Coronary artery (tissue), 2 donors: ENCODE measurements at places on chromosomes 2 and 18.

- DNase-seq = no peak
These were observed 7.2 kb upstream of the SALL3 start for GRCh38 chr18:78972385-78972918.

DNA sequence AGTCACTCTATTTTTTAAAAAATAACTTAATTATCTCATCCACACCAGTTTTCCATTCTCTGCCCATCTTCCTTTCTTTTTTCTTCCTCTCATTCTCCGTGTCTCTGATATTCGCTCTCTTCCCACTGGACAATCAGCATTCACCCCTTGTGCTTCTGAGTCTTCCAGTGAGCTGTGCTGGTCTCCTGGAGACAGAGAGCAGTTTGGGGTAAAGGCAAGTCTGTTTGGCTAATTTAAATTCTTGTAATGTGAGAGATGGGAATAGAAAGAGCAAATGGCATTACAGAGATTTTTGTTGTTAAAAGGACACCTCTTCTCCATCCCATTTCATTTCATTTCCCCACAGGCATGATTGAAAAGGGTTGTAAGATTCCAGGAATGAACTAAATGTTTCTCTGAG lies 107.5 kb downstream of the DTNA start:
- DNase-seq = no peak

DNA sequence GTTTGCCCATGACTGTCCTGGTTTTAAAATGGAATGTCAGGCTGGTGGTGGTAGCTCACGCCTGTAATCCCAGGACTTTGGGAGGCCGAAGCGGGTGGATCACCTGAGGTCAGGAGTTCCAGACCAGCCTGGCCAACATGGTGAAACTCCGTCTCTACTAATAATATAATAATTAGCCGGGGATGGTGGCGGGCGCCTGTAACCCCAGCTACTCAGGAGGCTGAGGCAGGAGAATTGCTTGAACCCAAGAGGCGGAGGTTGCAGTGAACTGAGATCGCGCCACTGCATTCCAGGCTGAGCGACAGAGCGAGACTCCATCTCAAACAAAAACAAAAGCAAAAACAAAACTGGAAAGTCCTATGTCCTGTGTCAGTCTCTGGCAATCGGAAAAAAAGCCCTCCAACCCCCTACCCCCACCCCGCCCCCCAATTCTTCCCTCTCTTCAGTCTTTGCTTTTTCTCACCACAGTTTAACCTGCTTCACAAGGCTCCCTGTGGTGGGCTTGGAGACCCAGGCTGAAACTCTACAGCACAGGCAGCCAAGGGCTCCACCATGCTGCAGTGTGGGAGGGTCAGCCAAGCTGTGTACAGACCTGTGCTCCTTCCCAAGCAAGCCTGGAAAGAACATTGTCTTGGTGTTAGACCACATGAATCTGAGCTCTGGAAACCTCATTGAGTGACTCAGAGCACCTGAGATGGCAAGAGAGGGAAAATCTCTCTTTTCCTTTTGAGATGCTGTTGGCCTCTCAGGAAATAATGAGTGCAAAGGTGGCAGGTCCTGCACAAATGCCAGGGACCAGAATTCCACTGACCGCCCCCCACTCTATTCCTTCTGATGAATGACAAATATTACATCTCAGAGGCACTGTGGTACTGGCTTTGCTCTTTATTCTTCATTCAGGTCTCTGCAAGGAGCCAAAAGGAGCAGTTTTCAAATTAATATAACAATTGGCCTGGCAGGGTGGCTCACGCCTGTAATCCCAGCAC lies 16.7 kb downstream of the MYCN start:
- no peak for DNase-seq

DNA sequence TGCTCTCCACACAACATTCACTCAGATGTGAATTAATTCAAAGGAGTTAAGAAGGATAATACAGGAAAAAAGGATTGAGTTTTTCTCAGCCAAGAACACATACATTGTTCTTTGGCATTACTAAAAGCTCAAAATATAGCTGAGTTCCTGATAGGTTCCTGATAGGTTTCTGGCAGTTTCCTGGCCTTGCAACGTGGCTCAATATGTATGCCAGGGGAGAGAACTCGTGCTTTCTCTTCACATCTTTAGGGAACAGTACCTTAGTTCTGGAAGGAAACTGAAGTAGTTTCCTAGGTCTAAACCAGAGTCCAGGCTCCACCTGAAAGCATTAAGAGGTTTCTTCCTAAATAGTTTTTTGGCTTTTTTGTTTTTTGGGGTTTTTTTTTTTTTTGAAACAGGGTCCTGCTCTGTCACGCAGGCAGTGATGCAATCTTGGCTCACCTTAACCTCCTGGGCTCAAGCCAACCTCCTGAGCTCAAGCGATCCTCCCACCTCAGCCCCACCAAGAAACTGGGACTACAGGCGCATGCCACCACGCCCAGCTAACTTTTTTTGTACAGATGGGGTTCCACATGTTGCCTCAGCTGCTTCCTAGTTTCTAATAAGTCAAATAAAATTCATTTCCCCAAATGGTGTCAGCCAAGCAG lies 42.8 kb downstream of the ESCO1 start:
- no peak for DNase-seq

DNA sequence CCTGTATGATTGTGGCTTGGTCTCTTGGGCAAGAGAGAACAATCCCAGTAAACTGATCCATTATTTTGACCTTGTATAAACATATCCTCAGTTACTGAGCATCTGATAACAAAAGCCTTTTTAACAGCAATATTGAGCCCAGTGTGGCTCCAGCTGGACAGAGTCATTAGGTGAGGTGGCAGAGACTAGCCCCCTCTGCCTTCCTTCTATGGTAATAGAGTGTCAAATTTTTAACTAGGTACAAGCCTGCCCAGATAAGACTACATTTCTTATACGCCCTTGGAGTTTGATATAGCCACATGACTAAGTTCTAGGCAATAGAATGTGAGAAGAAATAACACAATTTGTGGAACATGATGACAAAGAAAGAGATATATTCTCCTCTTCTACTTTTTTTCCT lies 56.2 kb downstream of the HNMT start:
- no peak for DNase-seq

DNA sequence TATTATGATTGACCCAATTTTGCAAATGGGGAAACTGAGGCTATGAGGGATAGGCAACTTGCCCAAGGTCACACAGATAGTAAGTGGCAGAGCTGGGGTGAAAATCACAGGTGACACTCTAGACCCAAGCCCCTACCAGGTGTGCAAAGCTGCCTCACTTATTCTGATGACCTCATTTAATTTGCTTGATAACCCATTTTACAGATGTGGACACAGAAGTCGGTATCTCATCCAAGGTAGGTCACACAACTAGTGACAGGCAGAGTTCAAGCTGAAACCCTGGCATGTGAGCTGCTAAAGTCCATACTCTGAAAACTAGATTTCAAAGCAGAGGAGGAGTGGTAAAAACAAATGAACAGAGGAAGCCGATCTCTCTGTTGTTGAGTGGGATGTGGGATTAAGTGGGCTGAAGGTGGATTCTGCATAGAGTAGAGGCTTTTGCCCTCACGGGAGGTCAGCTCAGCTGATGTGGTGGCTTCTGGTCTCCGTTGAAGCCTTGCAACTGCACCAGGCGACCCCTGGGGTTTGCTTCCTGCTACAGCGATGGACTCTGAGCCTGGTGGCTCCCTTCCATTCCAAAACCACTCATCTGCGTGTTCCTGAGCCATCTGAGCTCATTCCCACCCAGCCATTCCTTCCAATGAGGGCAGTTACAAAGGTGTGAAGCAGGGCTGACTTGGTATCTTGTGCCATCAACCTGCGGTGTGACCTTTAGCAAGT lies 164.3 kb upstream of the FHL2 start:
- no peak for DNase-seq

- no peak for DNase-seq
These were observed 5.8 kb downstream of the SLC14A2 start for GRCh38 chr18:45621061-45621511.

- DNase-seq = no peak
These were observed 166.7 kb upstream of the DTNA start for GRCh38 chr18:34543356-34543755.

- no peak for DNase-seq
These were observed 1376.3 kb upstream of the CELF4 start for GRCh38 chr18:38941711-38942561.

GRCh38 chr2:120005834-120006521 lies 6.9 kb upstream of the EPB41L5 start:
- DNase-seq = no peak

DNA sequence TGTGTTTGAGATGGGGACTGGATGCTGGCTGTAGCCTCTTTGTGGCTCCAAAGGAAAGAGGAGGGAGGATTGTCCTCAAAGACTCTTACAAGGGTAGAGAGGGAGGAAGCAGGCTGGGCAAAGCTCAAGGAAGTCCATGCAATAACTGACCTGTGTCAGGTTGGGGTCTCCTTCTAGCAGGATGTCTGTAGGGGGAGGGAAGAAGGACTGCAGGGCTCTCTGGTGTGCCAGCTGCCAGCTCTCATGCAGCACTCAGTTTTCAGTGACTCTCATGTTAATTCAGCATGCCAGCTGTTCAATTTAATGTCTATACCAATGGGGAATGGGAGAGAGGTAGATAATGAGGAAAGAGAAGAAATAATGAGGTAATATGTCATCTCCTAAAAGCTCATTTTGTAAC lies 85.3 kb upstream of the RANBP2 start:
- no peak for DNase-seq

GRCh38 chr2:170847716-170848115 lies 31.0 kb downstream of the GAD1 start:
- DNase-seq = no peak

- DNase-seq = no peak
These were observed 293.3 kb upstream of the PARD3B start for GRCh38 chr2:204251998-204252376.

- DNase-seq = no peak
These were observed 31.8 kb downstream of the C1D start for GRCh38 chr2:68031043-68031442.

GRCh38 chr2:203280428-203281064 lies 41.7 kb downstream of the CYP20A1 start:
- no peak for DNase-seq

GRCh38 chr2:9937968-9938367 lies 13.5 kb upstream of the GRHL1 start:
- DNase-seq = no peak

DNA sequence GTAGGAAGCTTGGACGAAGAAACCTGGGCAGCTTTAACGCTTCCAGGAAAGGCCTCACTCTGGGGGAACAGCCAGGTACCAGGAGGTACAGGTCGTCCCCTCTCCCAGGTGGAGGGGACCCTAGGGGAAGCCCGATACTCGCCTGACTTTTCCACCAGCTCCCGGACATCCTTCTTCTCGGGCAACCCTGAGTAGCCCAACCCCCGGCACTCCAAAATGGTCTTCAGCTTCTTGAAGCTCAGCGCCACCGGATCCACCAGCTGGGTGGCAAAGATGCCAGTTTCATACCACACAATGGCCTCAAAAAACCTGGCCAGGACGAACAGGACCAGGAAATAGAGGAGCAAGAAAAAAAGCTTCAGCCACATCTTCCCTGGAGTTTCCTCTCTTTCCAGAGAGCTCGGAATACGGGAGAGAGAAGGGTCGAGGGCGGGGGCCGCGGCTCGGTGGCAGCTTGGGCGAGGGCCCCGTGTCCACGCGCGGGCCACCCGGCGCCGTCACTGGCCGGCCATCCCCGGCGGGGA lies 1.1 kb downstream of the RNF103 start:
- DNase-seq = peak; percentile 78

DNA sequence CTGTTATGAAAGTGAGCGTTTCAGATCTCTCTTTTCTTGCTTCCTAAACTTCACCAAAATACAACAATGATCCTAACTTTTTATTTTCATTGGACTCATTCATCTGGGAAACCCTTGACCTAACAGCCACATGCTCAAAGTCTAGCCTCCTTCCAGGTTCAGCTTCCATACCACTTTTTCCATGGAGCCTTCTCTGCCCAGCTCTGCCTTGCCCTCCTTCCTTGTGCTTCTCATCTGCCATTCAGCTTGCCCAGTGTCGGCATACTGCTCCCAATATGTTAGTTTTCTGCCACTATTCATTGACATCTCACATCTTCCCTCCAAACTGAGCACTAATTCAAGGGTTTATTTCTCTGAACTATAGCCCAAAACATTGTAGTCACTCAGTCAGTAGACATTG lies 214.7 kb downstream of the RAD51AP2 start:
- DNase-seq = no peak

- DNase-seq = no peak
These were observed at the start of gene ITGB6 for GRCh38 chr2:160199683-160200389. TSS of gene ITGB6 (minus strand) at chr2:160200272. CDS start at chr2:160200063, 209 bp downstream.

- no peak for DNase-seq
These were observed 25.4 kb downstream of the POLE4 start for GRCh38 chr2:74983631-74984392.

DNA sequence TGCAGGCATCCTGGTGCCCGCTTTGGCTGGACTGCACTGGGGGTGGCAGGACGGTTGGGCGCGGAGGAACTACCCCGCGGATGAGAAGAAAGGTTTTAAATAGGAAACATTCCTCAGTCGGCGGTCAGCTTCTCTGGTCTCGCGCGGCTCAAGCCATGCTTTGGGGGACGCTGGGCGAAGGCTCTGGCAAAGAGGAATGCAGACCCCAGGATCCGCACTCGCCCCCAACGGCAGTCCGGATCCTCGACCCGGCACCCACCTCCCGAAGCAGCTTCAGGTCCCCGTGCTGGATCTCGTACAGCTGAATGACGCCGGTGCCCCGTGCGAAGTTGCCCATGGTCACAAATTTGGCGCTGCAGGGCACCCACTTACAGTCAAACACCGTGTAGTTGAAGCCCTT lies 686 bp upstream of the PNO1 start:
- DNase-seq = no peak

DNA sequence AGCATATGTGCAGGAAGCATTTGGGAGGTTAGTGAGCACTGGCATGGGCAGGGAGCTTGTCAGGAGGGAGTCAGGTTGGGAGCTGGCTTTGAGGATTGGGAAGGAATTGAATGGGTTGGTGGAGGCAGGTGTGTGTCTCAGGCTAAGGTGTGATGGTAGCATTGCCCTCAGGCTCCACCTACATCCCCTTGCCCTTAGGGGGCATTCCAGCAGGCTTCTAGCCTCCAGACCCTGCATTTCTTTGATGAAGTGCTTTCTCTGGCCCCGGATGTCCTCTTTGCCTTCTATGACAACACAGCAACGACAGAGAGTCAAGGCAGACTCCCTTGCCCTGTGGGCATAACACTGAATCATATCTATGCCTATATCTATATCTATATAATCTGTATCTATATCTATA lies 13.5 kb downstream of the RHBDD1 start:
- no peak for DNase-seq

DNA sequence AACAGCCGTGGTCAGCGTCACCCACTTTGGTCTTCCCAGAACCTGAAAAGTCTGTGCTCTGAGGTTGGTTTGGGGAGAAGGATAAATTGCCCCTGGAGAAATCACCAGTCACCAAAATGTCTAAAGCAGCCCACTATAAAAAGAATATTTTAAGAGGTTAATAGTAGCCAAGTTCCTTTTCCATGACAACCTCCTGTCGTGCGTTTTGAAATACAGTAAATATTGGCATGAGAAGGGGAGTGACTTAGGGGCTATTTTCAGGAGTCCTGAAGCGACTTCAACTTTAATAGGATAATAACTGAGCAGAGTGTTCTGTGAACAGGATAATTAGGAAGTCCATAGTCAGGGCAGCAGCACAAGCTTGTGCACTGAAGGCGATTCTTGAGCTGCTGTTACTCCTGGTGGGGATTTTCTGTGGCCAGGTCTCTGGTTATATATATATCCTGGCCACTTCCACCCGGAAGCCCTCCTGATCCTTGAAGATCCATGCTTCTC lies 49.3 kb downstream of the RNF144A start:
- DNase-seq = peak; percentile 0
